ENCODE measurements at places on chromosomes 2 and 18.

DNA sequence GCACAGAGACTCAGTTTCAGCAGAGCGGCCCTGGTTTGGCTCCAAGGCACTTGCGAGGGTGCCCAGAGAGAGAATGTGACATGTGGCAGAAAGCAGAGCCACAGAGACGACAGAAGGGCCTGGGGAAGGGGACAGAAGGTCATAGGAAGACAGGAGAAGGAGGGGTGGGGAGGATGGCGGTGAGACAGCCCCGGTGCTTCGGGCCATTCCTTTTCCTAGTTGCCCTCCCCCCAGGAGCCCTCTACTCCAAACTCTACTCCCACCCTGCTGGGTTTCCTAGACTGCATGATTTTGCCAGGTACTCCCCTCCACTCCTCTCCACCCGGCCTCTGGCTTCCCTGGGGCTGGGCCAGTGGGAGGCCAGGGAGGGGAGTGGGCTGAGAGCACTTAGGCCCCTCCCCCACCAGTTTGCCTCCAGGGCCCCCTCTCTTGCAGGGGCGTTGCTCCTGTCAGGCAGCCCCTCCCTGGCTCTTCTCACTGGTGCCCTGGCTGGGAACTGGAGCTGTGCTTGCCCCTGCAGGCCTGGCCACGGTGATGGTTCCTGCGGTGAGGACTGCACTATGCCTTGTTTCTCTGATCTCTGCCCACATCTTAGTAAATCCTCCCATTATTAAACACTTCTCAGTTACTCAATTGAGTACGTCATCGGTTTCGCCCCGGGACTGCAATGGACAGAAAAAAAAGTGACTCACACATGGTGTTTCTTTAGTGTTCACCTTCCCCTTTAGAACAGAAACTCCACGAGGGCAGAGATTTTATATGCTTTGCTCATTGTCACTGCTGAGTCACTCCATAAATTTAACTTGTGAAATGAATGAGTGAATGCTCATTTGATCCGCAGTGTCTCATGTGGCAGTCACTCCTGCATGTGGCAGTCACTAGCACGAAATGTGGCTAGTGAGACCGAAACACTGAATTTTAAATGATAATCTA, 58.7 kb upstream of the SP3 start:
- no peak for DNase-seq

DNA sequence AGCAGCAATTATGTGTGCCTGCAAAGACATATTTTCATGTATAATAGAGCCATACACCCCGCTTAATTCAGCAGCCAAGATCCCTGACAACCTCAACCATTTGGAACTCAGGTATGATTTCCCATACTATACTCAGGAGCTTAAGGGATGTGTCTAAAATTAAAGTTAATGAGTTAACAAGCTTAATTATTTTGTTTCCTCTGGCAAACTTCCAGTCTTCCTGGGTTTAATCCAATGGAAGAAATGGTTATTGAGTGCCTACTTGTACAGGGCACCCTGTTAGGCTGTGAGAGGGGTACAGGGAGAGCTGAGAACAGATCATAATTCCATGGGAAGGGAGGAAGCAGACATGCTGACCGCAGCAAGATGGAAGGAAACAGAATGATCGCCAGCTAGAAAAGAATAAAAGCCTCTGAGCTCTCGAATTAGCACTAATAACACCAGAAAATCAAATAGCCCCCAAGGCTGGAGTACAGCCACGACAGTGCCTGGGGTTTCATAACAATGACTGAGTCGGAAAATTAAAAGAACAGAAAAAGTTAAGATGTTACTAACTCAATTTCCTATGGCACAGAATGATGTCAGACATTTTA, 20.8 kb upstream of the CEP68 start:
- DNase-seq, result no peak

- DNase-seq, result no peak
Observed at GRCh38 chr18:30245766-30246455, 796.6 kb downstream of the DSC3 start.

DNA sequence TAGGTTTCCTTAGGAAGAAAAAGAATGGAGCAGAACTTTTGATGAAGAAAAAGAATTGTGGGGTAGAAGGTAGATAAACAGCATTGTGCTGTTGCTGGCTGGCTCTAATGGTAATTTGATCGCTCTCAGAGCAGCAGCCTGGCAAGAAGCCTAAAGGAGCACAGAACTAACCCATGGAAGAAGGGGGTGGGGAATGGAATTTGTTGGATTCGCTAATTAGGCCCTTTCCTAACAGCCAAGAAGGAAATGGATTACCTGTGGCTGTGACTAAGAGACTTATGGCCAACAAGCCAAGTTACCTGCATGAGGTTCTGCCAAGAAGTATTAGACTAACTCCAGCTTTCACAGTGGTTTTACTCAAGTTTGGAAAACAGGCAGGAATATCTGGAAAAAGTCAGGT, 210.6 kb downstream of the IKZF2 start:
- DNase-seq, result peak; percentile 70

DNA sequence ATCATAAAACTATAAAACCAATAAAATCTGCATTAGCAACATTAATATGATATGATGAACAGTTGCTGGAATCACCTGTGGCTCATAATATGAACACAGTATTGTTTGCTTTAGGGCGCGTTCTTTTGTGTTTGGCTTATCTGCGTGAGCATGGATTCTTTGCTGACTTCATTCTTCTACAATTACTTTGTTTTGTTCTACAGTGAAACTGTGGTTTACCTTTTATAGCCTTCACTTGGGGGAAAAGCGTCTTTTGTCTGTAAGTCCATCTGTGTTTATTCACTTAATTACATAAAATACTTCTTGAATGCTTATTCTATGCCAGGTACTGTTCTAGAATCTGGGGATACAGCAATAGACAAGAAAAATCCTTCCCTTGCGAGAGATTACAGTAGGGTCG, 74.0 kb upstream of the SEC11C start:
- DNase-seq, result no peak

GRCh38 chr2:203949228-203949627, 12.7 kb downstream of the ICOS start:
- DNase-seq, result no peak

GRCh38 chr18:21105936-21106335, 5.7 kb downstream of the ROCK1 start:
- DNase-seq, result no peak

DNA sequence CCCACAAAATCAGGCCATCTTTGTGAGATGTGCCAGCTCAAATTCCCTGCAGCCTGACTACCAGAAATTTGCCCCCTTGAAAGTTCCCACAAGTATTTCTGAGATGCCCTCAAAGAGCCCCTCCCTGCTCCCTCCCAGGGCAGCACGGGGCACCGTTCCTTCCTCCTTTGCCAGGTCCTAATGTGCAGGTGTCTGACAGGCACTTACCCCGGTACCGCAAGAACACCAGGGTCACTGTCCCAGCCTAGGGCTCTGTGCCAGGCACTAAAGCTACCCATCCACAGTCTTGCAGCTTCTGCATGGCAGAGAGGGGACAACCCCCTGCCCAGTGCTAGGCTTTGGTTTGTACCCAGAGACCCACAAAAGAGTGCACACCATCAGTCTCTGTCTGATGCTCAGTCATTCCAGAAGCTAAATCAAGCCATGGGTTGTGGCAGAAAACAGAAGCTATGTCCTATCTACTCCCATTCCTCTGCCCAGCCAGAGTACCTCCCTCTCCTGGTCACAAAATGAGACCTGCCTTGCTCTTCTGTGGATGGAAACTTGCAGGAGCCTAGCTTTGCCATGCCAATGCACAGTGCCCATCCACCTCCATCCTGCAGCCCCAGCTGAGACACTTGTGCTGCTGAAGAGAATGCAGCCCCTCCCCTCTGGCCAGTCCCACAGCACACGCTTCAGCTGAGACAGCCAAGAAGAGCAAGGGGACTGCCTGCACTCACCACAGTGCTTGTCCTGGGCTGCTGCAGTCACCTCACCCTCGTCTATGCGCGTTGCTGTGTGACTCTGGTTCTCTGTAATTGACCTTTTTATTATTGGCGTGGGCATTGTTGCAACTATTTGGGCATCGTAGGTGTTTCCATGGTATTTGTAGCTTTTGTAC, 48.7 kb downstream of the INPP5D start:
- no peak for DNase-seq

- DNase-seq, result no peak
Observed at GRCh38 chr2:151114874-151115273, 146.8 kb downstream of the RBM43 start.

DNA sequence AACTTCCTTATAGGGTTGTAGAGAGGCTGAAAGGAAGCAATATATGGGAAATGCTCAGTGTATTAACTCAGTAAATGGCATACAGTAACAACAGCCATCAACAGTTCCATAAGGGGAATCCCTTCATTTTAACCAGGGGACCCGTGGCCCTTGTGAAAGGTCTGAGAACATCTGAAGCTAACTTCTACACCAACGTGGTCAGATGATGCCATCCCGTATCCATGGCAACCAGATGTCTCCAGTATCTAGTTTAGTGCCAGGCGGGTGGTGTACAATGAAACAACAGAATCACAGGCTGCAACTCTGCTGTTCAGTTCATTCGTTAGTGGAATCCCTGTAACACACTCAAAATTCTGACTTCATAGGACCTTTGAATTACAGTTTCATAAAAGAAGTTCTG, 162.3 kb downstream of the TGIF1 start:
- no peak for DNase-seq

GRCh38 chr2:35463805-35464596, 891.6 kb upstream of the CRIM1 start:
- no peak for DNase-seq

DNA sequence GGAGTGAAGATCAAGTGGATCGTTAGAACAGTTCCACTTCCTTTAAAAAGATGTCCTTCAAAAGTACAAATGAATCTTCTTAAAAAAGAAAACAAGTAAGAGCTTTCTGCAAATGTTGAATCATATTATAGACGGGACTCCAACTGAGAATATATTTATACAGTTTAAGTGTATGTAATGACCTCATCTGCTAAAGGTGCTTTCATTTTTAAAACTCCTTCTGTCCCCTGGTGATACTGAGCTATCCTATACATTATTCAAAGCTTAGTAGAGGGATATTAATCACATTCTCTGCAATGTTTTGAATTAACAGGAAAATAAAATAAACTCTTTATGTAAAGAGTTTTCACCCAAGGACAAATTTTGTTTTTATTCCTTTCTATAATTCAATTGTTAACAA, 420.7 kb upstream of the SLC8A1 start:
- no peak for DNase-seq

- DNase-seq, result no peak
Observed at GRCh38 chr2:10053351-10053750, 10.0 kb downstream of the KLF11 start.
